ENCODE measurements at places on chromosomes 6 and 20. TPM values are rescaled to one million over a fixed set of nuclear protein-coding genes. Genes with fewer than 3 reads are reported as not detected.
A peak's percentile ranks its signal among the peaks of the same experiment; 100 is the strongest.

GRCh38 chr20:37358366-37359150, 12.6 kb downstream of the SRC start:
- peaks cover 30% of the 10 kb centered on the region for H3K4me1 ChIP-seq
- no peak overlapping the region for H3K4me3 ChIP-seq
- H3K27ac ChIP-seq, result peak overlapping the region; percentile 36

DNA sequence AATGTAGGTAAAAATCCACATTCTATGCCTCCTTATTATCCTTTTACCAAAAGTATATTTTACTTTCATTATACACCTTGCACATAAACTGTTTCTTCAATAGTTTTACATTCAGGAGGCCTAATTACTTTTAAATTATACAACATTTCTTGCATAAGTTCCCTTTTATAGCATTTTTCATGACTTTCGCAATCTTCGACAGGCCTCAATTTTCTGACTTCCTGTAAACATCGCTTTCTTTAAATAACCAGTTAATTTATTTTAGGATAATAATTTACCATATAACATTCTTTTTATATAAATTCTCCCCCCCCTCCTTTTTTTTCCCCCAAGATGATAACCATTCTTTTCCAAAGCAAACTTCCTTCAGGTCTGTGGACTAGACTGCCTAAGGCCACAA, 9.2 kb downstream of the SLC35A1 start:
- no peak for DNase-seq
- no peak overlapping the region for H3K27ac ChIP-seq
- peaks cover 11% of the 10 kb centered on the region for H3K36me3 ChIP-seq

Gene ANGPT4
- polyA plus RNA-seq, result not detected

Gene VSX1
- not detected for polyA plus RNA-seq
